Posterior vena cava (tissue), 2 donors: ENCODE measurements at places on chromosomes 2 and 18.

DNA sequence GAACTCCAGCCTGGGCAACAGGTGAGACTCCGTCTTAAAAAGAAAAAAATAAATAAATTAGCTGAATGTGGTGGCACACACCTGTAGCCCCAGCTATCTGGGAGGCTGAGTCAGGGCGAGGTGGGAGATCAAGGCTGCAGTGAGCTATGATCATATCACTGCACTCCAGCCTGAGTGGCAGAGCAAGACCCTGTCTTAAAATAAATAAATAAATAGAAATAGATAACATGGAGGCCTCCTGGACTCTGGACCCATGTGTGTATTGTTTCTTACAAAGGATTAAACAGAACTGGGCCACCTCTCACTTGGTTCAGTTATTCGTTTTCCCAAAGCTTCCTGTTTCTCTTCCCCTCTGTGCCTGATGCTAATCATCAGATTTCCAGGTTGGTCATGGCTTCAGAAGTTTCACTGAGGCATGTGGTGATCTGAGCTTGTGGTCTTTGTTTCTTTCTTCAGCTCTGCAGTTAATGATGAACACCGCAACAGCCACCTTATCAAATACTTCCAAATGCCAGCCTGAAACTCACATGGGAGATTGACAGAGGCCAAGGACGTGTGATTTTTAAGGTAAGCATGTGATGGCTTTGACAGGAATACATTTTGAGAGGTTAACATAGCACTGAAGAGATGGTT, 83.3 kb upstream of the MAP4K4 start:
- DNase-seq = no peak

- DNase-seq = no peak
Measured at GRCh38 chr2:171404261-171404660, 29.5 kb downstream of the METTL8 start.

GRCh38 chr2:19987936-19988335, 2.0 kb downstream of the WDR35 start:
- no peak for DNase-seq

GRCh38 chr2:171923206-171923605, 945 bp downstream of the HAT1 start:
- no peak for DNase-seq

DNA sequence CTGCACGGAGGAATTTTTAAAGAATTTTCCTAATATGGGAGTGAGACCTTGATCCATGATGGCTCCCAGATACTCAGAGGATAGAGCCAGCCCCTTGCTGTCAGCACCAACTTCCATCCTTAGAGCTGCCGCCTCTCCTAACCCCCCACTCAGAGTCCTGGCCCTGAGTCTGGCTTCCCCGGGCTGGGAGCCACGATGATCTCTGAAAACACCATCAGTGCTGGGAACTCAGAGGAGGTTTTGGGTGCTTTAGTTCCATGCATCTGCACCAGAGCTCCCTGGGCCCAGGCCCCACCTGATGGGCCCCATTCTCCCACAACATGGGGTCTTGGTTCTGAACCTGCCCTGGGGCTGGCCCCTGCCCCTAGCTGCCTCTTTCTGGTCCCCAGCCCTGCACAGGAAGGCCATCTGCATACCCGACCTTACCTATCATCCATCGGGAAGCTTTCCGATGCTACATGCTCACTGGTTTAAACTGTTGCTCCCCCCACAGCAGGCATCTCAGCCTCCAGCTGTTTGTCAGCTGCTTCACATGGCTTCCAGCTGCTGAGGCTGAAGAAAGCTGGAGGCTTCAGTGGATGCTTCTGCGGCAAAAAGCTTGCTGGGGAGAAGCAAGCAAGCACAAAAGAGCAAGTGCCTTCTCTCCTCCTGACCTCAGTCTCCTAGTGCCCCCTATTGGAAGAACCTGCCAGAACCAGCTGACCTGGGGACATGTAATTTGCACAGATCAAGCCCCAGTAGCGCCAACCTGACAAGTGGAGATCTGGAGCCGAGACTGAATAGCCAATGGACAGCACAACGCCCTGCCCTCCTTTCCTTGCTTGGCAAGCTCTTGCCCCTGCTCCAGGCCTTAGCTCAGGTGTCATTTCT, 24.2 kb upstream of the RHOB start:
- no peak for DNase-seq

DNA sequence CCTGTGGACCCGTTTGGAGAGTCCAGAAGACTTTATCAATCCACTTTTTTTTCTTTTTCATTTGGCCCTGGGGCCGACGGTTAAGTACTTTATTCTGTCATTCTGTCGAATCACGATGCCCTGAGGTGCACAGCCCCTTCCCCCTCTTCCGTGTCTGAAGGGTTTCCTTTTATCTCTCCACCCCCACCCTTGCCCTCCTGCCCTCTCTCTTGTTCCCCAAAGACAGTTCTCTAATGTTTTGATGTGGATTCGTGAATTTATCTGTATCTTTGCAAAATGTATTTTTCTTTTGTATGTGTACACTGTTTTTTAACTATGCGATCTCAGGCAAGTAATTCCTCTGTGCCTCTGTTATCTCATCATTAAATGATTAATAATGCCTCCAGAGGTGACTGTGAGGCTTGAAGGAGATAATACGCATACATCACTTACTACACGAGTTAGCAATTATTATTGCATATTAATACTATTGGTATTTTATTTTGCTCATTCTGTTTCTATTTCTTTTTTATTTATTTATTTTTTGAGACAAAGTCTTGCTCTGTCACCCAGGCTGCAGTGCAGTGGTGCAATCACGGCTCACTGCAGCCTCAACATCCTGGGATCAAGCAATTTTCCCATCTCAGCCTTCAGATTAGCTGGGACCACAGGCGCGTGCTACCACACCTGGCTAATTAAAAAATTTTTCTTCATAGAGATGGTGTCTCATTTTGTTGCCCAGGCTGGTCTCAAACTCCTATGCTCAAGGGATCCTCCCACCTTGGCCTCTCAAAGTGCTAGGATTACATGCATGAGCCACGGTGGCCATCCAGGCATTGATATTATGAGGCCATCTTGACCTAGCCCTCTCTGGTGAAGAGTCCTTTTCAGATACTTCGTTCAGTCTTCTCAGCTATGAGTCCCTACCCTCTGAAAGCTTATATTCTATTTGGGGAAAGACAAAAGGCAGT, 1.4 kb upstream of the CASP8 start:
- DNase-seq = no peak

GRCh38 chr18:78731016-78731397, 248.6 kb upstream of the SALL3 start:
- DNase-seq = peak; percentile 65

- peak; percentile 20 for DNase-seq
Measured at GRCh38 chr2:10530607-10531239, 82.6 kb upstream of the ODC1 start.
